Stimulated activated CD4-positive, alpha-beta T cell treated with anti-CD3 and anti-CD28 coated beads, Interleukin-2, amount 100 ng/mL, for 48 hours (primary cell): ENCODE measurements at places on chromosomes 2 and 18.

DNA sequence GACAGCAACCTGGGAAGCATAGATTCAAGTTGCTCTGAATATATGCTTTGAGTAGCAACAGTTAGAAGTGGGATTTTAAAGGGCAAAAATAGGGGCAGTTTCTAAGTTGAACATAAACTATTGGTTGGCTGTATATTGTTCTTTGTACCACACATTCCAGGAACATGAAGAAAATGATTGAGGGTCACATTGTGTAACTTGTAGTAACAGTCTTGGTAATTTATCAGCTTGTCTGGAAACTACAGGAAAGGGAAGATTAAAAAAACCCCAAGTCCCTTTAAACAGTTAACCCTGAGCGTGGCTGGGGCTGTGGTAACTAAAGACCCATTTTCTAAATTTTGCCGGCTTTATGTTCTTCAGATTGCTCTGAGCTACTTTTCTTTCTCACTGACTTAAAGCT is 7.4 kb downstream of the PLEKHB2 start:
- no peak for DNase-seq

GRCh38 chr2:241009601-241010530 is 11.4 kb downstream of the SNED1 start:
- no peak for DNase-seq

GRCh38 chr18:6729247-6730091 is at the start of gene ARHGAP28:
ARHGAP28 (plus strand) TSS chr18:6729716; CDS start chr18:6729822, 106 bp downstream.
- DNase-seq, result no peak

- no peak for DNase-seq
Observed at GRCh38 chr2:47386551-47386950, 16.4 kb upstream of the MSH2 start.

DNA sequence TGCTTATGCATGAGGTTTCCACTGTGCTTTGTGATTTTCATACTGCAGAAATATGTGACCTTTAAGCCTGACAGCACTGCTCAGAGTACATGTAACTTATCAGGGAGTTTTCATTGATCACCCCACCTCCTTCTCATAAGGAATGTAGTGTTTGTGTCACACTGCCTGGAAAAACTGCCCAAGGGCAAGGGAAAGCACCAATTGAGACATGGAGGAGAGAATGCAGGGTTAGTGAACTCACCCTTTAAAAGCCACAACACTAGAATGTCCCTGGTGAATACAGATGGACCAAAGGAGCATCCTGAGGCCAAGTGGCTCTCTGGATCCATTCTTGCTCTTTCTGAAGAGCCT is 147.2 kb upstream of the SPATS2L start:
- no peak for DNase-seq

GRCh38 chr2:104654811-104655210 is 199.1 kb upstream of the POU3F3 start:
- no peak for DNase-seq

DNA sequence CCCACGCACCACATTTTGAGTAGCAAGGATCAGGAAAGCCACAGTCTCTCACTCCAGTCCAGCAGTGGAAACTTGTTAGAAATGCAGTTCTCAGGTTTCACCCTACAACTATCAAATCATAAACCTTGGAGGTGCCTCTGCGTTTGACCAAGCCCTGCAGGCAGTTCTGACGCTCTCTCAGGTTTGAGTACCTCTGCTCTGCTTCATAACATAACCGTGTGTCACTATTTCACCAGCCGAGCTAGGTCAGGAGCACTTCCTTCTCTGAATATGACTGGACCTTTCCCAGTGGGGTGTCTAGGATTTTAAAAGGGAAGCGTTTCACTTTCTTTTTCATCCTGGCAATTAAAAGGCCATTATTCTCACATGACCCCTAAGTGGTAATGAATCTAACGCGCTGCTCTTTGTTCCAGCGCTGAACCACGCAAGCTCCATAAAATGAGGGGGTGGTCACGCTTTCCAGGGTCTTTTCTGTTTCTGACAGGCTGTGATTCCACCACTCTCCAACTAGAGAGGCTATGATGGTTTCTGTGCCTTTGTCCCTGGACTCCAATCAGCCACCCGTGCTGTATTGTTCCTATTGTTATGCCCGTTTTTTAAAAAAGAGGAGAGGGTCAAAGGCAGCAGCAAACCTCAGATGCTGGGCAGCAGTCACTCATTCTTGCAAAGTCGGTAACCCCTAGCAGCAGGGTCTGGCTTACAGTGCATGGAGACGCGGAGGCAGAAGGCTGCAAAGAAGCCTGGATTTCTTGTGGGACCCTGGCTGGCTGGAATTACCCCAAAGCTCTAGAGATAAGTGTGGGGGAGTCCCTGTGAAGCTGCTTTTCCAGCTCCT is 75.2 kb upstream of the CTNNA2 start:
- DNase-seq, result no peak

DNA sequence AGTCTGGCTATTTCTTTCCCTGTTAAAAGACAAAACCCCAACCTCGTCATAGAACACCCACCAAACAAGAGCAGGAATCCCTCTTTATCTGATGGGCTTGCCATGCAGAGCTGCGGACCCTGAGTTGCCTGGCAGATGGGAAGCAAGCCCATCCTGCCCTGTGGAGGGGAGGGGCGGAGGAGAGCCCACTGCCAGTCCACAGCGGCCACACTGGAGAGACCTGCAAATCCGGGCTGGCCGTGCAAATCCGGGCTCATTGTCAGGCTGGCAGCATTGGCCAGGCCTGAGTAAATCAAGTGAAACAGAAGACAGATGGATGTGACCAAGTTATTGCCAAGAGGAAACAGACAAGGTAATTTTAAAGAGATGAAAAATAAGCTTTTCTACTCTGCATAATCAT is 22.0 kb downstream of the MYL12B start:
- no peak for DNase-seq

GRCh38 chr18:52288403-52289004 is 51.5 kb upstream of the DCC start:
- DNase-seq, result peak; percentile 11

DNA sequence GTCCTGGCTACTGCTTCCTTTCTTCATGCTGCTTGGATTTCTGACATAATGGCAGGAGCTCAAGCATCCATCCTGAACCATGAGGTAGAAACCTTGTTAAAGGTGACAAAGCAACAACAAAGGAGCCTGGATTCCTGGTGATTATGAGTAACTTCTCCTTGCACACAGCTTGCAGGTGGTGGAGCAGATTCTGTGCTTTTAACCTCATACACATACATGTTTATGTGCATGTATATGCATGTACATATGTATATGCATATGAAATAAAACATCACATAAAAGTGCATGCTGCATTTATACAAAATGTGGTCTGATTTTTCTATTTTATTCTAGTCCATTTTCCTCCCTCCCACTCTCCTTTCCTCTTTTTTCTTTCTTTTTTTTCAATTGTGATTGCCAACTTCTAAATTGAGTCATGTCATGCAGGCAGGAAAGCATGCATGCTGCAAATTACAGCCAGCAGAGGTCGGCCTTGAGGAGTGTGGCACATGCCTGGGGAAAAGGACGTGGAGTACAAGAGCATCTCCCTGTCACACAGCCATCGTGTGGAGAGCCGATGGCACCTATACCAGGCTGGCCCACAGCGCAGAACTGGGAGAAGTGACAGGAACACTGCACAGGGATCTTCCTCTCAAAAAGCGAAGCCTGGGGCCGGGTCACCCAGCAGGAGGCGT is 17.9 kb downstream of the LCT start:
- peak; percentile 36 for DNase-seq

DNA sequence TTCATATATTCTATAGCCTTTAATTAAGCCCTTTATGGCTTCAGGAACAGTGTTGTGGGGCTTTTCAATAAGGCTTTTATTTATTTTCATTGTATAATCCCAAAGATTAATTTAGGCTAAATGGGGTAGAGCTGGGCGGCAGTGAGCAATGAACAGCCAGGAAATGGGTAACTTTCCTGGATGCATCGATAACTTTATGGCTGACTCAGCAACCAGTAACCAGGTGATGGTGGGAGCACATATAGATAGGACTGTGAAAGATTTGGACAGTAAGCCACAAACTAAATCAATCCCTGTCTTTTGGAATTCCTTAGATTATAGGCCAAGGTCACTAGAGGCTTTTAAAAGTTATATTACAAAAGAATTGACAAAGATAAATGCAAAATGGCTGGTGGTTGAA is 1260.6 kb upstream of the CELF4 start:
- no peak for DNase-seq

DNA sequence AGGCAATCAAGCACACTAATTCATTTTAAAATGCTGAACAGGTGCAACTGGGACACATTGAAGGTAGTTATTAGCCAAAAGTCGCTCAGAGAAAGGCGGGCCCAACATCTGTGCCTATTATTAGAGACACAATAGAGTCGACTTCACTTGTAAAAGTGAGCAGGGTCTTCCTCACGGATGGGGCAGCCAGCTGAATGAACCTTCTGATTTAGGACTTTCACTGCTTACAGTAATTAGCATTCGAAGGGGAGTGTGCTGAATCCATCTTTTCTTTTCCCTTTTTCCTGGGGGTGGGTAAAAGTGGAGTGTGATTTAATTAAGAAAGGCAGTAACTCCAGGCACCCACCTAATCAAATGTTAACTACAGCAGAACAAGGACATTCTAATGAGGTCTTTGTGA is 677.7 kb downstream of the DCDC2C start:
- DNase-seq, result no peak

- no peak for DNase-seq
Observed at GRCh38 chr2:85071096-85071495, 62.1 kb upstream of the TCF7L1 start.

DNA sequence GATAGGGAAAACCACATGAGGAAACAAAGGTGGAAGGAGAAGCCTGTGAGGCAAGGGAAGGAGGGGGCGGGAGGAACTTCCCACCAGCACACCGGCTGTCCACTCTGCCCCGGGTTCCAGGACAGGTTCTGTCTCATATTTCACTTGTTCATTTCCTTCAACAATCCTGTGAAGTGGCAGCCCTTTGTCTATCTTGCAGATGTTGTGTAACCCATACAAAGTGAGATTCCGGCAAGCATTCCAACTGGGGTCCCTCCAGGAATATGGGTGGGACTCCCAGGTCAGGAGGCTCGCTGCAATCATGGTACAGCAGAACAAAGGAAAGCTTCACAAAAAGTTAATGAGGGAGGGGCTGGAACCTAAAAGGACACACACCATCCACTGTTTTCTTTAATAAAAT is 271.3 kb upstream of the PXDN start:
- no peak for DNase-seq

DNA sequence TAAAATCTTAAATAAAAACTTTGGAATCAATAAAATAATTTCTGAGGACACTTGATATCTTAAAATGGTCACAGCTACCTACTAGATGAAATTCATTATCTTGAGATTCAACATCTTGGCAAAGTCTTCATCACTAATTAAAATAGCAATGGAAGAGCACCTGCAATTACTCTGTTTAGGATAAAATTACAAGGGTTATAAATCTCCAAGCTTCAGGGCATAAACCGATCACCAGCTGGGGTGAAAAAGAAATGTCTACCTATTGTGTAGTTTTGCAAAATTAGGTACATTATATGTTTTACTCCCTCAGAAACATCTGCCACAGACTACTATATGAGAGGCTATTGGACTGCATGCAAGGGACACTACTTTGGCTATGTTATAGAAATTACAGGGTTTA is 327.1 kb downstream of the CCDC178 start:
- no peak for DNase-seq
